Stimulated activated CD8-positive, alpha-beta memory T cell treated with anti-CD3 and anti-CD28 coated beads, Interleukin-12 subunit alpha, Interleukin-12 subunit beta, amount 100 ng/mL, for 1 hour (primary cell): ENCODE measurements at places on chromosomes 2 and 18.

- DNase-seq, result no peak
These were observed 455.2 kb downstream of the THSD7B start for GRCh38 chr2:137220438-137220993.

- no peak for DNase-seq
These were observed 62.8 kb downstream of the EMILIN2 start for GRCh38 chr18:2909431-2910140.

DNA sequence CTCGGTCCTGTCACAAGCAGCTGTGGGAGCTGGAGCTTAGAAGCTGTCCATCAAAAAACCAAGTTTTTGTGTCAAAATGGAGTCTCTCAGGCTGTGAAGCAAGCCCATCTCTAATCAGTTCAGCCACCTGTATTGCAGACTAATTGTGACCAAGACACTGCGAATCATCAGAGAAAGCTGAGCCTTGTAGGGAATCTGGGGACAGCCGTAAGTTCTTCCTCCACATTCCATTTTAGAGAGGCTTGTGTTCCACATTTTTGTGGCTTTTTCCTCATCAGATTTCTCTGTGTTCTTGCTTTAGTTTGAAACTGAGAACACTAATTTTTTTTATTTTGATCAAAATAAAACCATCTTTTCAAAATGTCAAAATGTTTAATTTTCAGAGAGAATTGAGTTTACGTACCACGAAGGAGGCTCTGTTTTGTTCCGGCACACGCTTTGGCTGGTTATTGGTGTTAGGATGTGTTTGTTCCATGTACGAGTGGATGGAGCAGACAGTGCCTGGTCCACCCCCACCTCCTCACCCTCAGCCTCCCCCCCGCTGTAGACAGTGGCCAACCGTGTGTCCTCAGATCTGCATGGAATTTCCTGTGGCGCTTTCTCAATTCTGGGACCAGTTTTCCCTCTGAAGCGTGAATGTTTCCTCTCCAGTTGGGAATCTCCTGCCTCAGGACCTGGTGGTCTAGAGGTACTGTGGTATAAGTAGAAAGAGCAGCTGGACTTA lies 140.8 kb downstream of the AGAP1 start:
- no peak for DNase-seq

GRCh38 chr2:96783388-96783787 lies 22.7 kb downstream of the CNNM4 start:
- no peak for DNase-seq

GRCh38 chr18:31760695-31761094 lies at the start of gene SLC25A52:
SLC25A52 (minus strand) TSS chr18:31760880; CDS start chr18:31760661, 219 bp downstream.
- DNase-seq, result no peak

GRCh38 chr2:65279756-65280155 lies 52.1 kb downstream of the ACTR2 start:
- no peak for DNase-seq

DNA sequence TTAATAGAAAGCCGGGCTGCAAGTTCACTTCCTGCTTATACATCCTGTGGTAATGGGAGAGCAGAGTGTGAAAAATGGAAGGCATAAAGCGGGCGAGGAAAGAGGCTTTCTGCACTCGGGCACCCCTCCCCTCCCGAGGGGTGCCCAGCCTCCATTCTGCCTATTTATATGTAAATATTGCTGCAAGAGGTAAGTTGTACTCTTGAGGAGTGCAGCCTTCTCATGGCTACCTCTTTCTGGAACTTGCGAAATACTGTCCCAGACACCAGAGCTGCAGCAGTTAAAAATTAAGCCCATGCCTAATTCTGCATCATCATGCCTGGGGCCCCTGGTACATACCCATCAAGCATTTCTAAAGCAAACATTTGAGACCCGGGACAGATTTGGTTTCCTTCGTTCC lies 156.0 kb downstream of the GBX2 start:
- DNase-seq, result no peak

DNA sequence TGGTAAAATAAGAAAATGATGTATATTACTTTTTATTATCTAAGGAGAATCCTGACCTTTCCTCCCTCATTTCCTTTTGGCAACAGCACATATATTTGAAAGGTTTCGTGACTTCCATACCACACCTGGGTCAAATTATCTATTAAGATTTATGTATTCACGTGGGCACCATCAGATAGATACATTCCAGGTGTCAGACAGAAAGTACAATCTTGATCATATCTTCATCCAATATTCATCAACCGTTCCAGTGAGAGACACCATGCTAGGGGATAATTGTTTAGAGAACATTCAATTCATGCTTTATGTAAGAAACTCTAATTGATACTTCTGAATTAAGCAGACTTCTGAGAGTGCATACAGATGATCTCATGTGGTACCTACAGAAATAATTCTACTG lies 73.7 kb downstream of the SCN9A start:
- no peak for DNase-seq

DNA sequence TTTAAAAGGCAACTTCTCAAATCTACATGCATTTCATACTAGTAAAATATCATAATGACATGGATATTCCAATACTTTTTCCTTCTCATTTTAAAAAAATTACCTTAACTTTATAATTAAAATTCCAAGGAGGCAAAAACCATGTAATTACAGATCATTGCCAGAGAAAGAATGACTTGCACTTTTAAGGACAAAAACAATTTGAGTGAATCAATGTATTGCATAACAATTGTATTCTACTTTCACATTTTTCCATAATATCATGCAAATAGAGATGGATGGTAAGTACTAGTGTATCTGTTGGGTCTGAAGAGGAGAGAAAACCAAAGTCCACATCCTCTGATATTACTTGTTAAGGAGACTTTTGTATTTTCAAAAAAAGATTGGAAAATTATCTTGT lies 89.5 kb upstream of the NCK2 start:
- DNase-seq, result no peak

DNA sequence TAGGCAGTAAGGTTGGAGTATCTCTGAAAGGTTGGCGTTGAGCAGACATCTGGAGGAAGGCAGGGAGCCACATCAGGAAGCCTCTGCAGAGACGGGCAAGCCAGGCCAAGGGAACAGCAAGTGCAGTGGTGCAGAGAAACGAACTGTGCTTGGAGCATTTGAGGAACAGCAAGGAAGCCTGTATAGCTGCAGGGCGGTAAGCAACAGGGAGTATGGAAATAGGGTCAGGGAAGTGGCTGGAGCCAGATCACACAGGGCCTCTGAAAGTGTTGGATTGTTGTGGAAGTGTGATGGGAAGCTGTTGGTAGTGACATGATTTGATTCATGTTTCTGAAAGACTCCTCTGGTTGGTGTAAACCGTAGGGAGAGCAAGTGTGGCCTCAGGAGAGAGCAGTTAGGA lies 13.4 kb upstream of the TMEM237 start:
- no peak for DNase-seq

- DNase-seq, result no peak
These were observed 282.6 kb downstream of the STK39 start for GRCh38 chr2:167964650-167965413.

DNA sequence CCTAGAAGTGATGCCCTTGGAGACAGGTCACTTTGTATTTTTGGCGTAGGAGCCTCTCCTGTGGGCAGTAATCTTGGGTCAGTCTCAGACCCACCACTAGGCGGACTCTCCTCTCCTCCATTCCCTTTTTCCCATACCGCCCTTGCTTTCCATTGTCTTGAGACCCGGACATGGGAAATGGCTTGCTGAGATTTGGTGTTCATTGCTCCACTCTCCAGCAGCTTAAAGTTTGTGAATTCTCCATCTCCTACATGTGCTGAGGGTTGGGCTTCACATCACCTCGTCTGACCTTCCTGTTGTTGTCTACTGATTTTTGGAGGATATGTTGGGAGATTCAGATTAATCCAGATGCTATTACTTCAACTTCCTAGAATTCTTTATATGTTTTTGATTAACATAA lies 159.2 kb upstream of the RAB12 start:
- no peak for DNase-seq

DNA sequence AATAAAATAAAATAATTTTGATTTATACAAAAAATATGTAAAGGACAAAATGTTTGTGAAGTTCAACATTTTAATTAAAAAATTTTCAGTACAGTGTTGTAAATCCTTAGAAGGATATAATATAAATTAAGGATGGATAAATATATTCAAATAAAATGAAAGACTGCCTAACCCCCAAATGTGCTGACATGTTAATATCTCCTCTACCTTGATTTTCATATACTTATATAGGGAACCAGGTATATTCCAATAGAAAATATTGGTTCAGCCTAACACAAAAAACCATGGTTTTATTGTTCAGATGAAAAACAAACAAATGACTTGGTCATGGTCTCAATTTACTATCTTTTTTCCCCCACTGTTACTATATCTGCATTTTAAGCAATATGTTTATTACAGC lies 7.3 kb downstream of the TMEM17 start:
- no peak for DNase-seq

DNA sequence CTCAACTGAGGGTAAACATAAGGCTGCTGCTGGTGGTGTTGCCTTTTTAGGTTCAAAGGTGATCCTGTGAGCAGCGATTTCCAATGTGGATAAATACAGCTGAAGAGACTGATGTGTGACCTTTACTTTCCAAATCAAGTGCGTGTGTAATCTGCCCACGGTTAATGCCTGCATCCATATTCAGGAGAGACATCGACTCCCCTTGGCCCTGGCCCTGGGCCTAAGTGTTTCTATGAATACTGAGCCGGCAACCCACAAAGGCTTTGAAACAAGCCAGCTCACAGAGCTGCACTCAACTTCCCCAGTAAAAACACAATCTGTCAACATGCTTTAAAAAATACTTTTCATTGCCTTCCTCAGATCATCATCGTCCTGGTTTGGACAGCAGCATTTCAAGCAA lies 1026.6 kb downstream of the TMEM182 start:
- no peak for DNase-seq

DNA sequence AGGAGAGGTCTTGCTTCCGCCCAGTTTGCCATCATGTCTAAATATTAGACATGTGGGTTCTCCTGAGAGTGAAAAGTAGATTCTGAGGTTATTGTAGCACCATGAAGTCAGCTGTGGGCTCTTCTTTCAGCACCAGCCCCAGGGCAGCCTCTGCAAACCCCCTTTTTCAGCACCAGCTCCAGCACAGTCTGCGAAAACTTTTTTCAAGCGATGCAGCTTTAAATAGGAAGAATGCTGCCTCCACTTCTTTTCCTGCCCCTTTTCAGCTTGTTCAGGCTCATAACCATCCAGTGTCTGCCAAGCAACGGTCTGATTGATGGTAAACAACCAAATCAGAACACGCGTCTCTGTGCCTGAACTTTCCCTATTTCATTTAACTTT lies at the start of gene COL5A2:
COL5A2 (minus strand) TSS at position 192 of the 381 bp plus-strand sequence; CDS start at position 35, 157 bp downstream.
- no peak for DNase-seq
